ENCODE measurements at places on chromosomes 1 and 21. TPM values are rescaled to one million over a fixed set of nuclear protein-coding genes. Genes with fewer than 3 reads are reported as not detected.
A peak's percentile ranks its signal among the peaks of the same experiment; 100 is the strongest.

Gene C1QTNF12
- polyA plus RNA-seq = 13.8 TPM

Gene RXFP4
- polyA plus RNA-seq = not detected

Gene PRDM2
- 36.4 TPM for polyA plus RNA-seq

Gene KCNJ15
- 252 TPM for polyA plus RNA-seq

DNA sequence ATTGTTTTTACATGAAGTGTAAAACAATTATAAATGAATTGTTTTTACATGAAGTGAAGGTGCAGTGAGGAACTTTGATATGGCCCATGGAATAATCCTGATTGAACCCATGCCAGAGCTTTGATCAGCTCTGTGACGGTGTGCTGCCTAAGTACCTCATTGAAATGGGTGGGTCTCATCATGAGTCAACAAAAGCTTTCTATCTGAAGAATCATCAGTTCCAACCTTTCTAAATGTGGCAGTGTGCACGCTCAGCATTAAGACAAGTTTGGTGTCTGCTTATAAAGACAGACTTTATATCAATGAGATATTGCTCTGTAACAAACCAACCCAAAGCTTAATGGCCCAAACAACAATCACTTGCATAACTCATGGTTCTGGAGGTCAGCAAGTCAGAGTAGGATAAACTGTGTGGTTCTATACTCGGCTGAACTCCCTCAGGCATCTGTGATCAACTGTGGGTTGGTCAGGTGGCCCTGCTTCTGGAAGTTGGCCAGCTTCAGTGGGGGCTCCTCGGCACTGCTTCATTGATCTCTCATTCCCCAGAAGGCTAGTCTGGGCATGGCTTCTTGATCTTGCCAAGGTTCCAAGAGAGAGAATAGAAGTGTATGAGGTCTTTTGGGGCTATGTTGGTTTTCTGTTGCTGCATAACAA, 258.0 kb downstream of the LTN1 start:
- DNase-seq = no peak

- no peak for DNase-seq
Observed at GRCh38 chr1:4079815-4080214, 179.7 kb upstream of the C1orf174 start.

GRCh38 chr1:9539165-9539828, at the start of gene SLC25A33:
Gene SLC25A33, plus strand, starts transcription at chr1:9539465. Its CDS starts 227 bp downstream, at chr1:9539692.
- peak; percentile 98 for DNase-seq

GRCh38 chr1:53048960-53049573, 12.9 kb upstream of the PODN start:
- DNase-seq = no peak

DNA sequence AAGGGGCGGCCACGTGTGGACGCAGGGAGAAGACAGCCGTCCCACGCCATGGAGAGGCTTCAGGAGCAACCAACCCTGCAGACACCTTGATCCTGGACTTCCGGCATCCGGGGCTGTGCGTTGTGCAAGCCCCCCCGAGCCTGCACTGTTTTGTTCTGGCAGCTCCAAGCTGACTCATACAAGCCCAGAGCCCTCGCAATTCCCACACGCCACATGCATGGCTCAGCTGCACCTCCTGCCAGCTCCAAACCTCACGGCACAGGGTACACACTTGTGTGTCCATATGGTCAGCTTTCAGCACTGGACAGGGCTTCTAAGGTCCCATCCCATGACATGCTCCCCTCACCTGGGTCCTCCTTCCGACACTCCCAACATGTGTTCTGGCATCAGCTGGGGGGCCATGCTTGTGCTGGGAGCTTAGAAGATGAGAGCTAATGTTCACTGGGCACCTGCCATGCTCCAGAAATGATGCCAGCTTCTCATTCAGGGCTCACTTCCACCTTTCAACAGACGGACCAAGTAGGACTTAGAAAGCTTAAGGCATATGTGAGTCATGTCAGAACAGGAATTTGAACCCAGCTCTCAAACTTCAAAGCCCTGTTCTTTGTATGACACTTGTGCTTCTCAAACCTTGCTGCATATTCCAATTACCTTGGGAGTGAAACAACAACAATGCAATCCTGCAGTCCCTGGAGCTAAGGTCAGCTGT, 137.3 kb downstream of the PGBD5 start:
- DNase-seq = no peak

DNA sequence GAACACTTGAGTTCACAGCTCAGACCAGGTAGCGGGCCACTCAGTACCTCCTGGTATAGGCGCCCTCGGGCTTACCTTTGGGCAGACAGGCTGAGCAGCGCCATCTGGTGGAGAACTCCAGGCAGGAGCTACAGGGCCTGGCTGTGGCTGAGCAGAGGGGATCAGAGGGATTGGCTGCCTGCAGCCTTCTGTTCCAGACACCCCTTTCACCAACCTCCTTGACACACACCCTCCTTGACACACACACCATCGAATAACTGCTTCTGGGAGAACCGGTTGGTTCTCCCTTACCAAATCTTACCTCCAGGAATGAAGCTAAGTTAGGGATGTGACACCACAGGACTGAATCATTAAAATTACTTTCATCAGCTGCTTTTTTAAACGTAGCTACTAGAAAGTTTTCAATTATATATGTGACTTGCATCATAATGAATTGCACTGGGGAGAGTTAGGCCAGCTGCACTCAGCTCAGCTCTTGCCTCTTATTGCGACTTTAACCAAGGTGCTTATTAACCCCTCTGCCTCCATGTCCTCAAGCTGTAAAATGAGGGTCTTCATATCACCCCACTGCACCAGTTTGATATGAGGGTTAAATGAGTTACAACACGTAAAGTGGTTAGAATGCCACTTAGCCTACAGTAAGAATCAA, 6.6 kb downstream of the LIN28A start:
- peak; percentile 58 for DNase-seq

Data from renal pelvis (tissue), 12 donors.